NK-92 treated with Interleukin-12 subunit alpha and Interleukin-12 subunit beta, amount 100 ng/mL, for 24 hours (cell line): ENCODE measurements at places on chromosomes 3 and 15.

DNA sequence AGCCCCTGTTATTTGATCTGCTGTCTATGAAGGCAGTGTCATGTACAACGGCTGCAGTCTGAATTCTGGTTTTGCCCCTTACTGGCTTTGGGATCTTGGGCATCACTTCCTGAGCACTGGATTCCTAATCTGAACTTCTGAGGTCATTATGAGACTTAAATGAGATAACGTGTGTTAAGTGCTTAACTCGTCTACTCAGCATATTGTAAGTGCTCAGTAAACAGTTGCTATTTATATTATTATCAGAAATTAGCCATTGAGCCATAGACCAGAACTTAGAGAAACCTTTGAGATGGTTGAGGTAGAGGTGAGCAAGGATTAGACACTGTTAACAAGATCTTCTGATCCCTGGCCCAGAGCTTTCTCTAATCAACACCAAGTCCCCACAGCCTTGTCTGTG, 284.1 kb upstream of the ONECUT1 start:
- DNase-seq: no peak

GRCh38 chr3:71859123-71859519, 74.2 kb upstream of the PROK2 start:
- DNase-seq: no peak

GRCh38 chr15:42065033-42065432, 29.3 kb downstream of the PLA2G4D start:
- DNase-seq: no peak

- DNase-seq: no peak
Observed at GRCh38 chr3:39124876-39125840, 17.7 kb downstream of the TTC21A start.

- DNase-seq: no peak
Observed at GRCh38 chr3:114400371-114400770, 106.5 kb downstream of the TIGIT start.

DNA sequence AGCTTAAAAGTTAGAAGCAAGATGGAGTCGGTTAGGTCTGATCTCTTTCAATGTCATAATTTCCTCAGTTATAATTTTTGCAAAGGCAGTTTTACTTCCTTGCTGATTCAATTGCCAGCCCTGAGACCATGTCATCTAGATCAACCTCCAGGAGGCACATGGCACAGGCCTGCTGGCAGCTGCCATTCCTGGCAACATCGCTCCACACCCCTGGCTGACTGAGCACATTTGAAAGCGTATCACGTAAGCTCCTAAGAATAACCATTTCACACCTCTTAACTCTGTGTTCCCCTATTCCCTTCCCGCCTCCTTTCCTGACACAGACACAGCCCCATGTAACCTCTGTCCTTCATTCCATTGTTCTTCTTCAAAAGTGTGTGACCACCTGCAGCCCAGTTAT, 313.9 kb upstream of the CTNNB1 start:
- DNase-seq: no peak

- DNase-seq: no peak
Observed at GRCh38 chr15:73598530-73599160, 34.5 kb downstream of the NPTN start.

DNA sequence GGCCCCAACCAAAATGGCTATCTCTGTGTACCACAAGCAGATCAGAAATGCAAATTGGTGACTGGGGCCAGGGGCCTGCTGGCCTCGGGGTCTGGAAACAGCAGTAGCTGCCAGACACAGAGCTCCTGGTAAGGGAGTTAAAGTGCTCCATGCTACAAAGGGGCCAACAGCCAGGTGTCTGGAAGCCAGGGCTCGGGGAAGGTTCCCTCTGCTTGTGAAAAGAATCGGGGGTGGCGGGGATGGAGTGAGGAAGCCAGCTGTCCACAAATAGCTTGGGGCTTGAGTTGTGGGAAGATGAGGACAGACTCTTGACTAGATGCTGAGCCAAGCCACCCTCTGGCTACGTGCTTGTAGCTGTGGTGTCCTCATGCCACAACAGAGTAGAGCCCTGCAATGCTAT, 39.3 kb downstream of the CHRD start:
- DNase-seq: no peak

- DNase-seq: no peak
Observed at GRCh38 chr15:79091204-79091867, 756 bp upstream of the RASGRF1 start.

- no peak for DNase-seq
Observed at GRCh38 chr3:156474560-156475389, 80.1 kb downstream of the SSR3 start.

DNA sequence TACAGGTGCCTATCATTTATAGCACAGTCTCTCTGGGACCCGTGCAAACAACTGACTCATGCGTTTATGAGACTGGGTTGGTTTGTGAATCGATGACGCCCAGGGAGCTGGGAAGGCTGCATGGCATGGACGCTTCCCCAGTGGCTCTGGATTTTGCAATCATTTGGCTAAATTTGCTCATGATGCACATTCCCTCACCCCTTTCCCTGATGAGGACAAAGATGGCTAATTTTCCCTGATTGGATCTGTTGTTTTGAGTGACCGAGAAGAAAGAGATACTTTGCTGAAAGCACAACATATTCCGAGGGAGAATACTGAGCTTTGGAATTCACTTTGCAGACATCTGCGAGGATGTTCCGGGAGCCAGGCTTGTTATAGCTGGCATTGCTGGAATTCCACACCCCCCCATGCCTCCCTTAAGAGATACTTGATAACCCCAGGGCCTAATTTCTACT, 51.1 kb downstream of the CGNL1 start:
- no peak for DNase-seq

GRCh38 chr3:34676436-34676835, 878.0 kb downstream of the PDCD6IP start:
- no peak for DNase-seq

- DNase-seq: no peak
Observed at GRCh38 chr3:74423867-74424266, 190.6 kb downstream of the CNTN3 start.

DNA sequence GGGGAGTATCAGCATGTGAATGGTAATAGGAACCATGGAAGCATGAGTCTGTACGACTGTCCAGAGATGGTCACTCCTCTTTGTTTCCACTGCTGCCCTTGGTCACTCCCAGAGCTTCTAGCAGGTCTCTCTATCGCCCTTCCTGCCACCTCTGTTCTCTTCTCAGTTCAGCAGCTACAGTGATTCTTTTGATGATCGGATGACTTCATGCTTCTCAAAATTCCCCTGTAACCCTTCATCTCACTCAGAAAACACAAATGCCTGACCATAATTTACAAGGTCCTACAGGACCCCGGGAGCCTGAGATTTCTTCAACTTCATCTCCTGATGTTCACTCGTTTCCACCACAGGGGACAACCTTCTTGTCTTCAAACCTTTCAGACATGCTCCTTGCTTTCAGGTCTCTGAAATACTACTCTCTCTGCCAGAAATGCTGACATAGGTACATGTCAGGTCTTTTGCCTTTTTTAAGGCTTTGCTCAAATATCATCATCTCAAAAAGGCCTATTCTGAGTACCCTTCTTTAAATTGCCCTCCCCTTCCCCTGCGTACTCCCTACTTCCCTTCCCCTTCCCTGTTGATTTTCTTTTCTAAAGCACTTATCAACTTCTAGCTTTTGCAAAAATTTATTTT, 42.1 kb upstream of the BHLHE40 start:
- no peak for DNase-seq

DNA sequence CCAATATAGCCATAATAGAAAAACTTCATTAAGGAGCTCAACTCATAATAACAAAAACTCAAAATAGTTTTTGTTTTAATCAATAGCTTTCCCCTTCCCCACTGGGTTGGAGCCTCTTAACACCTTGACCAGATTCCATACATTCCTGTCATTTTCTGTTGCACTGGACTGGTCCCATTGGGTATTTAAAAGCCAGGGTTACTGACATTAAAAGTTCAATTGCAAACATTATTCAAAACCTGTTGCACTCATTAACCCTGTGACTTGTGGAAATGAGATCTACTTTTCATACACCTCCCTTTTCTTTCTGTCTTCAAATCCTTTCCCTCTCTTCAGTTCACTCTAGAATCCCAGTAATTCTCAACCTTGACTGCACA, 1.7 kb upstream of the HRG start:
- DNase-seq: no peak

DNA sequence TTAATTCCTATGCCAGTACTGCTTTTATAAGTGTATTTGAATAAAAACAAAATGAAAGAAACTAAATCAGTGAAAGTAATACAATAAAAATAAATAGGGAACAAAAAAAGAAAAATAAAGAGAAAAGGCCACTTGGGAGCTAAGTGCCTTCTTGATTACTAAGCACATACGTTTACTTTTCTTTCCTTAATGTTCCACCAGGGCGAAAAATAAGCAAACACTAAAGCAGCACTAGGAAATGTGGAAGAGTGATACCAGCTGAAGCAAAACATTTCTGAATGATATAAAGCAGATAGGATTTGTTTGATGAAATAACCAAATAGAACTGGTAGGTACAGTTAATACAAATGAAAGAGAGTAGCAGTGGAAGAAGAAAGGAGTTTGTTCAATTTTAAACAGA, 132.8 kb upstream of the ZPLD1 start:
- no peak for DNase-seq

GRCh38 chr3:112894258-112894657, 47.6 kb upstream of the CD200R1L start:
- DNase-seq: no peak

- DNase-seq: no peak
Observed at GRCh38 chr3:16803019-16803418, 81.7 kb upstream of the PLCL2 start.
